ENCODE measurements at places on chromosomes 5 and 9. TPM values are rescaled to one million over a fixed set of nuclear protein-coding genes. Genes with fewer than 3 reads are reported as not detected.

DNA sequence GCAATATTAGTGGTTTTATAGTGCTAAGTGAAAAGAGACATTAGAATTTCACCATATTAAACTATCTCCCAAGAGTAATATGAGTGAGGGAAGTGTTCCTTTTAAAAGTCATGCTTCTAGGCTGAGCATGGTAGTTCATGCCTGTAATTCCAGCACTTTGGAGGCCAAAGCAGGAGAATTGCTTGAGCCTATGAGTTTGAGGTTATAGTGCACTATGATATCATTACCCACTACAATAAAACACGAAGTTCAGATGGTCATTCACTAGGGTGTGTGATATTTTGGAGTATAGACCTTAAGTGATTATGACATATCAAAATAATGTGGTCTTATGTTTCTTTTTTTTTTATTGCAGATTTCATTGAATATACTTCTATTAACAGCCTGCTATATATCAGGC lies 6.7 kb downstream of the KIF2A start:
- no peaks in the 10 kb centered on the region for H3K4me1 ChIP-seq
- H3K36me3 ChIP-seq: no peaks in the 10 kb centered on the region
- no peak overlapping the region for H3K27ac ChIP-seq
- no peak overlapping the region for H3K4me3 ChIP-seq
- no peaks in the 10 kb centered on the region for H3K27me3 ChIP-seq
- no peak for DNase-seq

DNA sequence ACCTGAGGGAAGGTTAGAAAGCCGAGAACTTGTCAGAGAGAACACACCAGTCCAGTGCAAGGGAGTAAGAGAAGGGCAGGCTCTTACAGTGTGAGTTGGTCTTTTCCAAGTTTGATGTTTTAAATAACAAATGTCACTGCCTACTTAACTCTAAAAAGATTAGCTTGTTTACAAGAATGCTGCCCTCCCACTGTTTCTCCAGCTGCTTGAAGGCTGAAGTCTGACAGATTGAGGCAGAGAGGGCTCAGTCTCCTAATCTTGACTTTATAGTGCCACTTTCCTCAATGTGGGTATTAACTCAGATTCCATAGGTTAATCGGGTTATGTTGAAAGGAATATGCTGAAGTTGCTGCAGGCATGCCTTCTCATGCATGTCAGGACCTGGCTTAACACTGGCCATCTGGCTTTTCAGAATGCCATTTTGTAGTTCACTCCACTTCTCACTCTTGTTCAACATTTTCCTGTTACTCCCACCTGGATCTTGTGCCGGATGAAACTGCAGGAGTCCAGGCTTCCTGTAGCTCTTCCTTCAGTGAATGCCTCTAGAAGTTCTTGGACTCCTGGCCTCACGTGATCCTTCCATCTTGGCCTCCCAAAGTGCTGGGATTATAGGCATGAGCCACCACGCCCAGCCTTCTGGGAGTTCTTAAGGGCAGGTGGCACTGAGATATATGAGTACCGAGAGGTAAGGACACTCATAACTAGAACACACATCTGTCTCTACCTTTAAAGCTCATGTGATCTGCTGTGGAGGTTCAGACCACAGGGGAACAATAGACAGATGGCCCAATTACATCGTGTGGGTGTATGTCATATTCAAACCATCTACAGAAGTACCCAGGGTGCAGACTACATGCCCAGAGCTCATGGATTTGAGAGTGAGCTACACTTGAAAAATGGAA lies 249.7 kb downstream of the ARHGAP26 start:
- no peak overlapping the region for H3K4me3 ChIP-seq
- H3K27ac ChIP-seq: no peak overlapping the region
- H3K36me3 ChIP-seq: peaks cover 2% of the 10 kb centered on the region

The SLC45A2 gene
- 0.22 TPM for total RNA-seq

GRCh38 chr5:115842089-115842935 lies 577 bp downstream of the AP3S1 start:
- peak; percentile 93 for DNase-seq
- H3K27ac ChIP-seq: peak overlapping the region; percentile 98
- no peaks in the 10 kb centered on the region for H3K27me3 ChIP-seq

GRCh38 chr9:125183054-125183453 lies 6.5 kb downstream of the PPP6C start:
- no peak overlapping the region for H3K4me3 ChIP-seq
- no peak for DNase-seq
- H3K27ac ChIP-seq: no peak overlapping the region
- no peaks in the 10 kb centered on the region for H3K4me1 ChIP-seq
- H3K36me3 ChIP-seq: no peaks in the 10 kb centered on the region

- no peaks in the 10 kb centered on the region for H3K4me1 ChIP-seq
Measured at GRCh38 chr5:149015561-149015960, 47.3 kb downstream of the SH3TC2 start.

The TMEM232 gene
- 11.3 TPM for total RNA-seq

The GMCL2 gene
- not detected for total RNA-seq

The LOX gene
- 9.2 TPM for total RNA-seq

The GFI1B gene
- 0.28 TPM for total RNA-seq

DNA sequence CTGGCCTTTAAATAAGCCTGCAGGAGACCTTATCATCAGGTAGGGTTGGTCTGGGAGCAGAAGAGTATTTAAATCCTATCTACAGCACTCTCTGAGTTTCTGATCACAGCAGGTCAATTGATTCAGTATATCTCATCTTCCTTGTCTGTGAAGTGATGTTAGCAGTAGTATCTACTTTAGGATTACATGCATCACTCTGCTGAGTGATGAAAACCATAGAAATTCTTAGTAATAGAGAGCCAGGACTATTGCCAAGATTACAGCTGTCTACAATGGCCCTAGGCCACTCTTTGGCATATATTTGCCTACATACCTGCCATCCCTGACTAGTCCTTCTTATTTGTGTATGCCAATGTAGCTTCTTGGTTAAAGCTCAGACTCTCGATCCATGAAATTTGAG lies 183.8 kb downstream of the ASTN2 start:
- H3K27me3 ChIP-seq: no peaks in the 10 kb centered on the region
- no peak overlapping the region for H3K4me3 ChIP-seq
- H3K36me3 ChIP-seq: no peaks in the 10 kb centered on the region
